Hindlimb muscle (tissue), 1 donor: ENCODE measurements at places on chromosomes 7 and 10. TPM values are rescaled to one million over a fixed set of nuclear protein-coding genes. Genes with fewer than 3 reads are reported as not detected.

SPDYE3 gene
- 6.3 TPM for polyA plus RNA-seq

FAM24B gene
- polyA plus RNA-seq, result 2.5 TPM

MMRN2 gene
- 25.3 TPM for polyA plus RNA-seq

CALCR gene
- polyA plus RNA-seq, result 11.0 TPM

C10orf105 gene
- polyA plus RNA-seq, result 0.50 TPM

ABCC2 gene
- polyA plus RNA-seq, result 0.75 TPM
